Activated T-cell treated with anti-CD3 and anti-CD28 coated beads, Interleukin-2, amount 50 U/mL, for 72 hours (primary cell): ENCODE measurements at places on chromosomes 2 and 18.

GRCh38 chr2:159774370-159774990 is 23.5 kb downstream of the CD302 start:
- no peak for DNase-seq

DNA sequence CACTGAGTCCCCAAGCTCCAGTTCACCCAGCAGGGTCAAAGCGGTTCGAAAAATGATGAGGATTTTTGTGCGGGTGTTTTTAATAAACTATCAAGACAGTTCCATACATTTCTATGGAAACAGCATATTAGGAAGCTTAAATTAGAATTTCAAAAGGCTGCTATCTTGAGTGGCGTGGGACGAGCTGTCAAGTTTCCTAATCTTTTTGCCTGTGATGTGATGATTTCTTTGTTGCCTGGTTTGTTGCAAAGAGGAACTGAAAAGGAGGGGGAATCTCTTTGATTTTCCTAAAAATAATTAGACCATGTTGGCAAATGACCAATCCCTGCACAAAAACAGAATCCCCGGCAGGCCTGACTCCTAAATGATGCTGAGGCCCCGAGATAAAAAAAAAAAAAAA is 66.1 kb upstream of the ATG16L1 start:
- DNase-seq = no peak

DNA sequence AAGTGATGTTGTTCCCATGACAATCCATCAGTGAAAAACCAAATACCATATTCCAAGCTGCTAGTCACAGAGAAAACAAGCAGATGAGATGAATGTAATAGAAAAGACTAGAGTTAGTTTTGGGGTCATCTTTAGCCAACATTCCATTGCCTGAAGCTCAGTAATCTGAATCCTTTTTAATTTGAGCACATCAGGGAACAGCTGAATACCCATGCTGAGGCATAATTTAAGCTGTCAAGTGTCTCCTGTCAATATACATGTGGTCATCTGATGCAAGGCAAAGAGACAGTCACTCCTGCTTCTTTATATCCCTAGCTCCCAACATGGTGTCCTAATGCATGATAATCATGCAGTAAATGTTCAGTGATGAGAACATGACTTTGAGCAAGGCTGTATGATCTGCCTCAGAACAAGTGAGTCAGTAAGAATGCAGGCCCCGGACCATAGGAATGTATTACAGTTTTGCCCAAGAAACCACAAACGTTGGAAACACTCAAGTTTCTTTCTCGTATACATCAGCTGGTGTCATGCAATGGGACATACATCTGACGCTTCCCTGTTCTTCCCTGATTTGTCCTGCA is 48.0 kb downstream of the CDK15 start:
- no peak for DNase-seq

DNA sequence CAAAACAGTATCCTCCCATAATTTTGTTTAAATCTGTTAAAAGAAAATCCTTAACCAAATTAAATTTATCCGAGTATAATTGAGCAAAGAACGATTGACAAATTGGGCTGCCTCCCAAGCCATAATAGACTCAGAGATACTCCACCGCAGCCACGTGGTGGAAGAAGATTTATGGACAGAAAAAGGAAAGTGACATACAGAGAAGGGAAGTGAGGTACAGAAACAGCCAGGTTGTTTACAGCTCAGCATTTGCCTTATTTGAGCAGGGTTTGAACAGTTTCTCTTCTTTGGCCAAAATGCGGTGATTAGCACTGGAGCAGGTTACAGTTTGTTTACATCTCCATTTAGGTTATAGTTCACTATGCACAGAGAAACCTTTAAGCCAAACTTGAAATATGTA is 60.8 kb downstream of the KYNU start:
- no peak for DNase-seq

- DNase-seq = no peak
These were observed 45.8 kb downstream of the PTPN2 start for GRCh38 chr18:12838178-12838634.

DNA sequence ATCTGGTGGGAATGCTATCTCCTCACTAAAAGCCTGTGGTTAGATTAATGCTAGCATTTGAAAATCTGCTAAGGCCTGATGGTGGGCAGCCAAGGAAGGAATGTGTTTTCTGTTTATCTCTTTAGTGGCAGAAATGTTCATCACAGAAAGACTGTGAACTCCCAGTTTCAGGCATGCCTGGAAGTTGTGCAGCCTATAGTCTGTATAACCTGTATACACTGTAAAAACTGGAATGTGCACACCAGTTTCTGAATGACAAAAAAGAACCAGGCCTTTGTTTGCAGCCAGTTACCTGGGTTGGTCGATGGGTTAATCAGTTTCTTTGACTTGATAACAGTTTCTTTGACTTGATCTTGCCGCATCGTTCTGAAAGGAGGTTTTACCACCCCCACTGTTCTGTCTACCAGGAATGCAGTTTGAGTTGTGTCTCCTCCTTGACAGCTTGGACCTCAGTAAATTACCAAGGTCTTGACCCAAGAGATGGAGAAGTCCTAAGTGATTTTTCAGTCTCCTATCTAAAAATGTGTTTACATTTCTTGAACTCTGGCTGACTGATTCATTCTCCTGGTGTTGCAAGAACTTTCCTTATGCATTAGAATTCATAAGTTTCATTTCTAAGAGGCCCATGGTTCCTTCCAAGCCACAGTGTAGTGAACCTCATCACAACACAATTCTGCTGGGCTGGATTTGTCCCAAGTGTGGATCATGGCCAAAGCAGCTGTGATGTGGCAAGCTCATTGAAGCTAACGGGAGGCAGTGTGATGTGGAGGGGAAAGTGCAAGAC is 62.2 kb downstream of the KIAA2012 start:
- DNase-seq = no peak

GRCh38 chr2:72806280-72806945 is 19.4 kb downstream of the EXOC6B start:
- DNase-seq = no peak

DNA sequence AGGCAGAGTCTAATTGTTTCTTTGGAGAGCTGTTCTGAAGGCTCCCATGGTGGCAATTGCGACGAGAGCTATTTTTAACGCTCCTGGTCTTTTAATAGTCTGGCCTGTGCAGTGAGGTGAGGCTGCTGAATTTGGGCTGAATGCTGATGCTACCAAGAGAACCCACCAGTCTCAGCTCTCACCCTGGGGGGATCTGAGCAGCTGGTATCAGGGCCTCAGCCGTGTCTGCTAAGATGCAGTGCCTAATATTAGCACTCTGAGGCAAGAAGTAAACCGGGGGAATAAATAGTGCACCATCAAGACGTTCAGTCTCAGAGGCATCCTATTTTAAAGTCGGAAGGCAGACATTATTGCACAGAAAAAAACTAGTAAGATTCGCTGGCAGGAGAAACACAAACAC is 214.8 kb upstream of the PID1 start:
- no peak for DNase-seq

DNA sequence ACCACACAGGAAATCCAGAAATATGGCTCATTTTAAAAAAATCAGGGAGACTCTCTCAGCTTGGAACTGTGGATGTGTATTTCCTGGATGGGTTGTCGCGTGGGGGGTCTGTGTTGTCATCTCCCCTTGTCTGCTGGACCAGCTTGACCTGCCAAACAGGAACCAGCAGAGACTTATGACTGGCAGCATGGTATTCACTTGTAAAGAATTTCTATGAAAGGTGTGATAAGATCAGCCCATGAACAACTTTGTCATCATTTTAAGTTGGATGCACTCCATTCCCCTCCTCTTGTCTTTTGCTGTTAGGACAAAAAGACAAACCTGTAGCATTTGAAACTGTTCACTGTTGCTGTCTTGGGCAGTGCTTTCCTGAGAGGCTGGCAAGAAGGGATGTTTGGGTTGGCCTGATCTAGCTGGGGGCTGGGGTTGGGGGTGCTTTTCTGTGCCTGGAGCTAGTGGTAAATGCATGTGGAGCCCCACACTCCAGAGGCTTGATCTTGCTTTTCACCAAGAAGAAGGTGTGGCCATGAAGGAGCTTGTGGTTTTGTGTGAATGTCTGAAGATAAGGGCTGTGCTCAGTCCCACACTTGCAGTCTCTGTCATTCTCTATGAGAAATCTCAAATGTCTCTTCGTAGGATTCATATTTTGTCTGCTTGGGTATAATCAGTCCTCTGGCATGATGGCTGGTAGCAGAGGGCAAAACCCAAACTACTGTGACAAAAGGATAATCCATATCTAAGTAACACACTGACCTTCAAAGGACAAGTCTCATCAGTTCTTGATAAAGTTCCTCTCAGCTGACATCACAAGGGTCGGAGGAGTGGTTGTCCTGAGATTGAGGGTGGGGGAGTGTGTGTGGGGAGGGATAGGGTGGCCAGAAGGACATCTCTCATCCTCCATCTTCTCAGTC is 39.0 kb downstream of the RALB start:
- DNase-seq = no peak

DNA sequence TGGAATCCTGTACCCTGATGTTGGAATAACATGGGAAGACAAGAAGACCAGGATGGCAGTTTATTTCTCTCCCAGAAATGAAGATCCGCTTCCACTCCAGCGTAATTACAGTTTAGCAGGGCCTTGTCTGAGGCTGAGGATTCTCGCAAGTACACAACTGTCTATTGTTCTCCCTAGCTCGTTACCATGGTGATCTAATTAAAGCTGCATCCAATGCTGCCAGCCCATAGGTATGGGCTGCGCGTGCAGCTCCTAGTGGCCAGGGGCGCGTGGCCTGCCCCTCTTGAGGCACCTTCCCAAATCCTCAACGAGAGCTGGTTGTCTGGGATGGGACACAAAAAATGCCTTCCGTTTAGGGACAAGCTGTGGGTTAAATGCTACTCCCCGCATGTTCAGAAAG is 344.9 kb downstream of the CYRIA start:
- DNase-seq = no peak

GRCh38 chr2:86274918-86275275 is 62.5 kb downstream of the REEP1 start:
- DNase-seq = no peak

DNA sequence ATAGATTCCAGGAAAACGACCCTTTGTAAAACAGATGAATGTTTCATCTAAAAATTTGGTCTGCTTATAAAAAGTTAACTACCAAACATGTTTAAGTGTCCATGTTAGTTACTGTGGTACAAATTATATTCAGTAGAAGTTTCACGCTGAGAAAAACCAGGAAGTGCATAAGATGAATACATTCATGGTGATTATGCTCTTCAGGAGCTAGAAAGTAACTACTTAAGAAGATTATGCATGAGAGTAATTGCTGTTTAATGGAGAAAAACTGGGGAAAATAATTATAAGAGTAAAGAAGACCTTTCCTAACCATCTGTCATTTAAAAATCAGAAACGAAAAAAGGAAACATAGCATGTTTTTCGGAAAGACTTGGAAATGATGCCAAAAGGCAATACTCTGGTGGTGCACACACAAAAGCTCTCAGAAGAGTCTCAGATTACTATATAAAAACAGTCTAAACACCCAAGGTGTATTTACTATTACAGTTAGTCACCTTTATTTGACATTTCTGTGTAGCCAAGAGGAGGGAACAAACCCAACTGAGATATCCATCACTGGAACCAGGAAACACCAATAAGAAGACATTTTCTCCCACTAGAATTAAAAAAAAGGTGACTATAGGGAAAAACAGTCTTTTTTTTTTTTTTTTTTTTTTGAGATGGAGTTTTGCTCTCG is 38.8 kb upstream of the METTL21A start:
- no peak for DNase-seq

DNA sequence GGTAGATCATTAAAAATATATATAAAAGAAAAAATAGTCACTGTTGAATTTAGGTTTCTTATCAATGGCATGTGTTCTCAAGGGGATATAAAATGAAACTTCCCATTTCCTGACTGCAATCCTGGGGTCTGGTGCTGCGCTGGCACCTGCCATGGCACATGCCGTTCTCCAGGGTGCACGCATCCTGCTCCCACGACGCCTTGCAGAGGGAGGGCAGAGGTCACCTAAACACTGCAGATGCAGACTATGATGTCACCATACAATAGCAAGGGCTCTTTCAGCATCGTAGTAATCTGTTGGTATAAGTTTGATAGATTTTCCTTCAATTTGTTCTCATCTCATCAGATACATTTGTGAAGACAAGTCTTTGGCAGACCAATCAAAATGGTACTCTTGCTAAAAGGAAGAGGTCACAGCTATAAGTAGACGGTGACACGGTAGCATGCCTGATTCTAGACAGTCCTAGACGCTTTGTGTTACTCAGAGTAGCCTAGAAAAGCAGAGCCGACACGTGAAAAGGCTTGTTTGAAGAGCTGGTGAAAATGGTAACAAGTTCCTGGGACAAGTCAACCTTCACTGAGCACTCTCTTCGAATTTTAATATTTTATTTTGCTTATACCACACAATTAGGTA is 761.4 kb downstream of the DCDC2C start:
- DNase-seq = no peak

DNA sequence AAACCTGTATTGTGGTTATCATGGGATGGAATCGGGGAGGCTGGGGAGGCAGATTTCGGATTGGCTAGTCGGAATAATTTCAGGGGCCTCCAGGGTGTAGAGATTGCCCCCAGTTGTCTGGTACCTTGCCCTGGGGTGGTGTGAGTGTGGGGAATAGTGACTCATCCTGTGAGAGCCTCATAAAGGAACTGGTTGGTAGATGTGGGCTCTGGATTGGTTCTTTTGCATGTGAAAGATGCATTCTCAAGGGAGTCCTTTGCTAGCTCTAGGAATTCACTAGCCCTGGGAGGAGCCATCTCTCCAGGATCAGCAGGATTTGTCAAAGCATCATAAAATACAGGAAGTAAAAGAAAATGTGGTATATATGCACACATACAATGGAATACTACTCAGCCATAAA is 331.6 kb downstream of the SETBP1 start:
- no peak for DNase-seq

DNA sequence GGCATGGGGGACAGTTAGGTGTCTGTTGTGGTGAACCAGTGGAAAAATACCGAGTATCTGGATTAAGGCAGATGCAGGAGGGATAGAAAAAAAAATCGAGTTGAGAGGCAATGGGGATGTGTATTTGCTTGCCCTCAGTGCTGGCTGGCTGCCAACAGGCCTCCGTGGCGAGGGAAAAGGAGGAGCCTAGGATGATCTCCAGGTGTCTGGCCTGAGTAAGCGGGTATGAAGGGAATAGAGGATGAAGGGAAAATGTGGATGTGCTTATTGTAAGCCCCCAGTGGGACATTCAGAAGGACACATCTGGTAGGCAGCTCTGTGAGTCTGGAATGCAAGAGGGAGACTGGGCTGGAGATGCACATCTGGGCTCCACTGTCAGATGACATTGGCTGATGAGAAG is 22.8 kb downstream of the KCNS3 start:
- DNase-seq = no peak

DNA sequence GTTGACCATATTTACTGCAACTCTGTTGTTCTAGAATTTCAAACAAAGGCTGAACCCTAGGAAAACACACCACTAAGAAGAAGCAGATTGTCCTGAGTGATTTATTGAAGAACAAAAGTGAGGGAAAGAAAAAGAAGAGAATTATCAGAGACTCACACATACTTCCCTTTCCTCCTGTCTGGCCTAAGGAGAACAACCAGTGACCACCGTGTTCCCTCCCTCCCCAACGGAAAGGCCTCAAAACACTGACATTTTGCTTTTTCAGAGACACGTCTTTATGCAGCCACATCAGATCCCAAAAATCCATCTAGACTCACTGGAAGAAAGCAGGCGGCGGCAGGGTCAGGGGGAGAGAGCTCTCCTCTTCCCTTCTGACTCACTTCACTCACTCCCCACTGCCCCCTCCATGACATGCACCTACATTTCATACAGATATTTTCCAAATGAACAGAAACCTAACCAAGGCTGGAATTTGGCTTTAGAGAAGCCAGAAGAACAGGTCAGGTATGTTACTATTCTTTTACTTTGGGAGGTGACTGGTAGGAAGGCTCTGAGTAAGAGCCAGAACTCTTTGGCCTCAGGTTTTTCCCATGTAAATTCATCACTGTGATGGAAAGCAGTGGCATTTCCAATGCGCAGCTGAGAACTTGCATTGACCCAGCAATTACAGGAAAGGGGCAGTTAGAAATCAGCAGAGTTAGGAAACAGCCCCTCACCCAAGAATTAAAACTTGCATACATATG is 169.9 kb downstream of the BCL11A start:
- DNase-seq = no peak
